T-helper 2 cell treated with Interferon-gamma antibody and Interleukin-4, amounts not matched to agents 5 μg/mL and 100 μg/mL, for 36 hours (primary cell): ENCODE measurements at places on chromosomes 3 and 15.
A peak's percentile ranks its signal among the peaks of the same experiment; 100 is the strongest.

DNA sequence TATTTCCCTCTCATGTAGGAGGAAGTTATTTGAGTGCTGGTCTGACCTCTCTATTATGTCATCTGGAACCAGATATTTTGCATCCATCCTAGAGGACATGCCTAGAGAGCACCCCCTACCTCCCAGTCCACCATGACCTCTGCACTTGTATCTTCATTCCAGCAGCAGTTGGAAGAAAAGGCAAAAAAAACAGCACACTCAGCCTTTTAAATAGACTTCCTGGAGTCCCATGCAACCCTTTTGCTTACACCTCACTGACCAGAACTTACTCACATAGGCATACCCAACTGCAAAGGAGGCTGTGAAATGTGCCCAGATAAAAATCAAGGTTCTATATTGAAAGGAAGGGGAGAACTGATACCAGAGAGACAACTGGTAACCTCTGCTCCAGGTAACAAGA, 92.3 kb upstream of the FHIT start:
- no peaks in the 10 kb centered on the region for H3K27me3 ChIP-seq
- H3K4me1 ChIP-seq, result no peaks in the 10 kb centered on the region
- H3K4me3 ChIP-seq, result no peak overlapping the region
- no peak for DNase-seq

- H3K36me3 ChIP-seq, result no peaks in the 10 kb centered on the region
- H3K4me3 ChIP-seq, result no peak overlapping the region
- no peak overlapping the region for H3K27ac ChIP-seq
- H3K4me1 ChIP-seq, result no peaks in the 10 kb centered on the region
These were observed 89.2 kb upstream of the SNRPA1 start for GRCh38 chr15:101384276-101384675.

DNA sequence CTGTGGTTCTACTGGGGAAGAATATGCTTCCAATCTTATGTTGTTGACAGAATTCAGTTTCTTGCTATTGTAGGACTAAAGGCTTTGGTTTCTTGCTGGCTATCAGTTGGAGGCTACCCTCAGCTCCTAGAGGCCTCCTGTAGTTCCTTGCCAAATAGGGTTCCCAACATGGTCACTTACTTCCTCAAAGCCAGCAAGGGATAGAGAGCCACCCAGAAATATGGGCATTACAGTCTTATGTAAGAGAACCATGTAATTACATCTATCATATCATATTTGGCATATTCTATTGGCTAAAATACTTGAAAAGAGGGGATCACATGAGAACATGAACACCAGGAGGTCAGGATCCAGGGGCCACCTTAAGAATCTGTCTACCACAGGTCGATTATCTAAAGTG, 6.2 kb upstream of the COX17 start:
- H3K4me3 ChIP-seq, result no peak overlapping the region
- H3K4me1 ChIP-seq, result peaks cover 4% of the 10 kb centered on the region
- H3K27ac ChIP-seq, result no peak overlapping the region
- H3K36me3 ChIP-seq, result no peaks in the 10 kb centered on the region

GRCh38 chr15:73851689-73852088, 21.7 kb upstream of the TBC1D21 start:
- no peaks in the 10 kb centered on the region for H3K4me1 ChIP-seq
- no peak overlapping the region for H3K4me3 ChIP-seq
- peaks cover 2% of the 10 kb centered on the region for H3K27me3 ChIP-seq
- DNase-seq, result no peak

- no peak overlapping the region for H3K27ac ChIP-seq
- H3K36me3 ChIP-seq, result no peaks in the 10 kb centered on the region
These were observed 59.9 kb downstream of the RYR3 start for GRCh38 chr15:33370623-33371020.

- H3K4me1 ChIP-seq, result peaks cover 20% of the 10 kb centered on the region
- peak overlapping the region; percentile 65 for H3K27ac ChIP-seq
These were observed 324.3 kb downstream of the CHST2 start for GRCh38 chr3:143443851-143444331.

- H3K27ac ChIP-seq, result no peak overlapping the region
- peaks cover 2% of the 10 kb centered on the region for H3K36me3 ChIP-seq
- H3K4me1 ChIP-seq, result peaks cover 3% of the 10 kb centered on the region
These were observed 751.0 kb downstream of the ROBO1 start for GRCh38 chr3:79016587-79017376.

DNA sequence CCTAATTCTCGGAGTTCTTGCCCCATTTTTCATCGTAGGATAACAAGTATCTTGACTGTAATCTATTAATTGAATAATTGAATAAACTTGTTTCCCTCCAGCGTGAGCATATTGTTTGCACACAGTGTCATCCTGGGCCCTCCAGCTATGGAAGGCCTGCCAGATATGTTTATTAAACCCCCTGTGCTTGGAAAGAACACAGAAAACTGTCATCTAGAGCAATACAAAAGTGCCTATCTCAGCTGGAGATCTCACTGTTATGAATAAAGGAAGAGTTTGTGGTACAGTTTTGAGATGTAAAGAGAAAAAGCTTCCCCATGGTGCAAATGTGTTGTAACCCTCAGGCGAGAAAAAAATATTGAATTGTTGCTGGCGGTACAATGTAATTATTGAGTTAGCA, 405.9 kb downstream of the SOX2 start:
- no peaks in the 10 kb centered on the region for H3K27me3 ChIP-seq
- H3K27ac ChIP-seq, result no peak overlapping the region
- H3K4me1 ChIP-seq, result no peaks in the 10 kb centered on the region
- H3K36me3 ChIP-seq, result no peaks in the 10 kb centered on the region
- DNase-seq, result no peak
- no peak overlapping the region for H3K4me3 ChIP-seq

DNA sequence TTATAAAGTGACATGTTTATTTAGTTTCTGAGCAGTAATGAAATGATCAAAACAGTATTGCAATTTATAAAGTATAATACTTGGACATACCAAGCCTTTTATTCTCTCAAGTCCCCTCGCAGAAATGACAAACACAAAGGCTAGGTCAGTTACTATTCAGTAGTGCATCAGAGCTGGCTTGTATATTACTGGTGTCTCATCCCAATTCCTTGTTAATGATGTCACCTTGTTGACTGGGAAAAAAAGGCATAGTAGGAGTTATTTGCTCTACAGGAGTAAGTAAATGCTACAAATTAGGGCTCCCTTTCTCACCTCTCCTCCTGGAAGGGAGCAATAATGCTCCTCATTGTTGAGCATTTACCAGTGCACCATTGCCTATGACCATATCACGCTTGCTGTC, 317.6 kb downstream of the CHL1 start:
- no peak for DNase-seq
- H3K4me1 ChIP-seq, result no peaks in the 10 kb centered on the region
- H3K27ac ChIP-seq, result no peak overlapping the region
- H3K4me3 ChIP-seq, result no peak overlapping the region
- H3K36me3 ChIP-seq, result no peaks in the 10 kb centered on the region

- H3K27me3 ChIP-seq, result no peaks in the 10 kb centered on the region
- no peaks in the 10 kb centered on the region for H3K36me3 ChIP-seq
- H3K4me1 ChIP-seq, result no peaks in the 10 kb centered on the region
These were observed 127.6 kb upstream of the TMCO5A start for GRCh38 chr15:37806808-37807207.

DNA sequence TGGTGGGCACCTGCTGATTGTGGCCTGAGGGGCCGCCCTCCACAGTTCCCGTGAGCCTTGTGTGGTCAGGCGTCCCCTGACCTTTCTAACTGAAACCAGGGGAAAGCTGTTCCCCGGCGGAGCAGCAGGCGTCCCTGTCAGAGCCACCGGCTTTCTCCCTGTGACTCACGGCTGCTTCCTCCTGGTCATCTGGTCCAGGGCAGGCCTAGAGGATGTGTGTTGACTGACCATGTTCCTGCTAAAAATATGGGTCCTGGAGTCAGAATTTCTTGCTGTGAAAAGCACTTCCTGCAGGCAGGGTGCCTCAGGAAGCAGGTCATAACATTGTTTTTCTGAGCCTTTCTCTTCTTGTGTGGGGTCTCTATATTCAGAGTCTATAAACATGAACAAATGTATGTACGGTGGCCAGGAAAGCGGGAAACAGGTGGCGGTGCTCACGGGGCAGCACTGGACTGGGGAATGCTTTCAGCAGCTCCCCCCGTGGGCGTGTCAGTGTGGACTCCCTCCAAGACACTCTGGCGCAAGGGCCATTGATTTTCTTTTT, 38.4 kb upstream of the CGNL1 start:
- no peaks in the 10 kb centered on the region for H3K4me1 ChIP-seq
- no peak overlapping the region for H3K4me3 ChIP-seq

GRCh38 chr3:30199096-30199759, 407.2 kb upstream of the TGFBR2 start:
- H3K27me3 ChIP-seq, result peaks cover 12% of the 10 kb centered on the region
- H3K4me3 ChIP-seq, result no peak overlapping the region
- DNase-seq, result peak; percentile 26
- H3K27ac ChIP-seq, result no peak overlapping the region
- H3K4me1 ChIP-seq, result peaks cover 4% of the 10 kb centered on the region

DNA sequence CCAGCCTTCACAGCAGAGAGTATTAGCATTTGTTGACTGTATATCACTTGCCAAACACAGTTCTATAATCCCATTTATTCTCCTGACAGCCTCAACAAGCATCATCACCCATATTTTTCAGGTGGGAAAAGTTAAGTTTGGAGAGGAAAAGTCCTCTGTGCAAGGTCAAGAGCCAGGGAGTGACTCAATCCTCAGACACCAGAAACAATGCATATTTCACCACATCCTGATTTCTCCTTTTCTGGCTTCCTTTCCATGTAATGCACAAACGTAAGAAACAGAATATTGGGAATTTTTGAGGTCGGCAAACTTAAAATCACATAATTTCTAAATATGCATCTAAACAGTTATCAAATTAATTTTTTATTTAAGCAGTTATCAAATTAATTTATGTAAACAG, 116.0 kb upstream of the GADL1 start:
- H3K27ac ChIP-seq, result no peak overlapping the region
- no peaks in the 10 kb centered on the region for H3K36me3 ChIP-seq
- no peak overlapping the region for H3K4me3 ChIP-seq

GRCh38 chr15:39645138-39645975, 64.5 kb downstream of the THBS1 start:
- H3K27me3 ChIP-seq, result peaks cover 19% of the 10 kb centered on the region
- no peaks in the 10 kb centered on the region for H3K36me3 ChIP-seq
- H3K4me1 ChIP-seq, result peaks cover 21% of the 10 kb centered on the region
- H3K27ac ChIP-seq, result no peak overlapping the region
- no peak overlapping the region for H3K4me3 ChIP-seq

GRCh38 chr15:77578641-77579372, 53.9 kb downstream of the LINGO1 start:
- no peak for DNase-seq
- no peaks in the 10 kb centered on the region for H3K4me1 ChIP-seq
- H3K27me3 ChIP-seq, result no peaks in the 10 kb centered on the region
- H3K4me3 ChIP-seq, result no peak overlapping the region

DNA sequence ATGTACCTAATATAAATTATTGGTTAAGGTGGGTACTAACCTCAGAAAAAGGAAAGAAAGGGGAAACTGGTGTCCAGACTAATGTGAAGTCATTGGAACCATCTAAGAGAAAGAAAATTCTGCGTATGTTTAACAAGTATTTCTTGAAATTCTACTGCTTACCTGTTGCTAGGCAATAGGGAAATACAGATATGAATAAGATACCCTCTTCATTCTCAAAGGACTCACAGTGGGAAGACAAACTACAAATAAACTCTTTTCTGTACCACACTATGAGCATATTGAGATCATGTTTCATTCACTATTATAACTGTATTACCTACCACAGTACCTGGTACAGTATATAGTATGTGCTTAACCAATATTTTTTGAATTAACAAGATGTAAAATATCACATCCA, 140.5 kb upstream of the MLF1 start:
- H3K4me1 ChIP-seq, result no peaks in the 10 kb centered on the region
- no peak overlapping the region for H3K4me3 ChIP-seq
- H3K36me3 ChIP-seq, result no peaks in the 10 kb centered on the region
- no peaks in the 10 kb centered on the region for H3K27me3 ChIP-seq

DNA sequence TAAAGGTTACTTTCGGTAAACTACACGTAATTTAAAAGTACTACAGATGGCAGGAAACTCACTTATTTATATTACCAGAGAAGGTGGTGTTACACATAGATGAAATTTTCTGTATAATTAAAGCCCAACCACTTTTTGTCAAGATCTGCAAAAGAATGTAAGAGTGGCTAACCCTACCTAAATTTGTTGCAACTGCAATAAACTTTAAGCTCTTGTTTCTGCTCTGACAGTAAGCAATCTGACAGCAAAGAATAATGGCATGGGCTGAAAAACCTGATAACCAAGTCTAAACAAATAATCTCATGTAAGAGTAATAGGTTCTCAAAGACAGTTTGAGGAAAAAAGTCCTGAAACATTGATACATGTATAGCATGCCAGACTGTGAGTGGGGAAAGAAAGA, 897.3 kb downstream of the TUSC7 start:
- no peaks in the 10 kb centered on the region for H3K4me1 ChIP-seq
- no peak overlapping the region for H3K4me3 ChIP-seq
- no peak for DNase-seq
- H3K27me3 ChIP-seq, result no peaks in the 10 kb centered on the region
- no peak overlapping the region for H3K27ac ChIP-seq
- H3K36me3 ChIP-seq, result no peaks in the 10 kb centered on the region

DNA sequence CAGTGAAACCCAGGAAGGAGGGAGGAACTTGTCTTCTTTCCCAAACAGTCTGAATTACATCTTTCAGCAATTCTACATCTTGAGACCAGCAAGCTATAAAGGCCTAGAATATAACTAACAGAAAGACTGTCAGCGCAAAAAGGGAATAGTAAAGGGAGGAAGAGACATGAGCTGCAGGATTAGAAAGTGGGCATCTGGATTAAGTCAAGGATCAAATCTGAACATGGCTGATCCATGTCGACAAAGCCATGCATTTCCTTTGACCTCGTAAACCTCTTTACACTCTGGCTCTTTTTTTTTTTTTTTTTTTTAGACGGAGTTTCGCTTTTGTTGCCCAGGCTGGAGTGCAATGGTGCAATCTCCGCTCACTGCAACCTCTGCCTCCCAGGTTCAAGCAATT, 35.4 kb upstream of the KCNMB3 start:
- DNase-seq, result no peak
- H3K27me3 ChIP-seq, result peaks cover 31% of the 10 kb centered on the region
- H3K4me1 ChIP-seq, result no peaks in the 10 kb centered on the region
- no peaks in the 10 kb centered on the region for H3K36me3 ChIP-seq

DNA sequence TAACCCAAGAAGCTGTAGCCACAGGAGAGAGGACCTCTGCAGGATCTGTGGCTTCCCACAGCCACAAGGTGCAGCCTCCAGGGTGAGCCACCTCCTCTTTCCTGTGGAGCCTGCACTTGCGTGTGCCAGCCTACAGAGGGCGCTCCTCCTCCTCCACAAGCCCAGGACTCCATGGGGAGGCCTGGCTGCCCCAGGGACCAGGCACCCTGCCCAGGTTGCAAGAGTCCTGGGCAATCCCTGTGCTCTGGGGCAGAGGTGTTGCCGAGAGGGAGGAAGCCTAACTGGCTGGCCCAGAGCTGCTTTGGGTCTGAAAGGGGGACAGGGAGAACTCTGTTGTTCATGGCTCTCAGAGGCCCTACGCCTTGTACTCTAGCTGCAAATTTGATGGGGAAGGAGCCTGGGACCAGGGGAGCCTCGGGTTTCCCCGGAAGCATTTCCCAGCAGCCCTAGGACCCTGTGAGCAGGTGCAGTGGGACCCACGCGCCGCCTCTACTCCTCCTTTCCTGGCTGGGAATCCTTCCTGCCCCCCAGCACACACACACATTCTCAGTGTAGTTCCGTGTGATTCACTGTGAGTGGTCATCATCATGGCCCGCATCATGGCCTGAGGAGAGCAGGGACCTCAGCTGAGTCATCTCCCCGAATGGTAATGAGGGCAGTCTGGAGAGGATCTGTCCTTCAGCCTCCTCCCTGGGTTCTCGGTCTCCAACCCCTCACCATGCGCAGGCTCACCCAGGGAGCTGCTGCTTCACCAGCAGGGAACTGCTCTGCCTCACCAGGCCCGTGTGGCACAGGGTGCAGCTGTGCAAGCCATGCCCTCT, 24.3 kb downstream of the TBC1D21 start:
- DNase-seq, result peak; percentile 55
- H3K27ac ChIP-seq, result no peak overlapping the region
- H3K4me1 ChIP-seq, result peaks cover 4% of the 10 kb centered on the region
- no peak overlapping the region for H3K4me3 ChIP-seq
- H3K27me3 ChIP-seq, result no peaks in the 10 kb centered on the region
- H3K36me3 ChIP-seq, result no peaks in the 10 kb centered on the region
